Lower lobe of right lung (tissue), 2 donors: ENCODE measurements at places on chromosomes 13 and 19. TPM values are rescaled to one million over a fixed set of nuclear protein-coding genes. Genes with fewer than 3 reads are reported as not detected.
A peak's percentile ranks its signal among the peaks of the same experiment; 100 is the strongest.

The RBM26 gene
- 44.0 TPM for total RNA-seq

- H3K27me3 ChIP-seq: no peaks in the 10 kb centered on the region
- peaks cover 60% of the 10 kb centered on the region for H3K4me1 ChIP-seq
- H3K27ac ChIP-seq: no peak overlapping the region
- no peak overlapping the region for H3K4me3 ChIP-seq
These were observed 41.2 kb downstream of the USP12 start for GRCh38 chr13:27130223-27130978.

DNA sequence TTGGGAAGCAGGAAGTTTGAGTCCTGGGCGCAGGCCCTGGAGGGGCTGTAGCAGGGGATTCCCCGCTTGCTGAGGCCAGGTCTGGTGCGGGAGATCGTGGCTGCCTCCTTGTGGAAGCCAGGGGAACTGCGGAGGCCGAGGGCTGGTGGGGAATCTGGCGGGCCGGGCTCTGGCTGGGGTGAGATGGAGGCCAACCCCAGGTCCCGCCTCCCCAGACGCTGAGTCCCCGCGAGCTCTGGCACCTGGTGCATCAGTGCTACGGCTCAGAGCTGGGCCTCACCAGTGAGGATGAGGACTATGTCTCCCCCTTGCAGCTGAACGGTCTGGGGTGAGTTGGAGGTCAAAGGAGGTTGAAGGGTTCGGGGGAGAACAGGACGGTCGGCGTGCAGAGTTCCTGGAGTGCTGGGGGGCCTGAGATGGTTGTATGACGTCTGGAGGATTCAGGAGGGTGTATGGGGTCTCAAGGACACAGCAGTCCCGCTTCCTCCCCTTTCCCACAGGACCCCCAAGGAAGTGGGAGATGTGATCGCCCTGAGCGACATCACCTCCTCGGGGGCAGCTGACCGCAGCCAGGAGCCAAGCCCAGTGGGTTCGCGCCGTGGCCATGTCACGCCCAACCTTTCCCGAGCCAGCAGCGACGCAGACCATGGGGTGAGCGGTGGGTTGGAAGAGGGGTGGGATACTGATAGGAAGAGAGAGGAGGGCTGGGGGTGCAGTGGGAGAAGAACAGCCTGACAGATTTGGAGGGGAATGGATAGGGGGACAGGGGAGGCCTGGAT lies 13.1 kb downstream of the GRAMD1A start:
- peaks cover 79% of the 10 kb centered on the region for H3K36me3 ChIP-seq
- no peak overlapping the region for H3K4me3 ChIP-seq
- H3K27me3 ChIP-seq: no peaks in the 10 kb centered on the region
- peak; percentile 84 for DNase-seq

GRCh38 chr19:51417107-51417809 lies at the start of gene SIGLEC10:
SIGLEC10 (minus strand) TSS chr19:51417642; CDS start chr19:51417581, 61 bp downstream.
- peak within 1 kb of the TSS; percentile 27 for H3K4me3 ChIP-seq
- peaks cover 22% of the 10 kb centered on the region for H3K27me3 ChIP-seq
- no peaks in the 10 kb centered on the region for H3K36me3 ChIP-seq
- peak within 1 kb of the TSS; percentile 67 for H3K27ac ChIP-seq
- no peaks in the 10 kb centered on the region for H3K4me1 ChIP-seq

DNA sequence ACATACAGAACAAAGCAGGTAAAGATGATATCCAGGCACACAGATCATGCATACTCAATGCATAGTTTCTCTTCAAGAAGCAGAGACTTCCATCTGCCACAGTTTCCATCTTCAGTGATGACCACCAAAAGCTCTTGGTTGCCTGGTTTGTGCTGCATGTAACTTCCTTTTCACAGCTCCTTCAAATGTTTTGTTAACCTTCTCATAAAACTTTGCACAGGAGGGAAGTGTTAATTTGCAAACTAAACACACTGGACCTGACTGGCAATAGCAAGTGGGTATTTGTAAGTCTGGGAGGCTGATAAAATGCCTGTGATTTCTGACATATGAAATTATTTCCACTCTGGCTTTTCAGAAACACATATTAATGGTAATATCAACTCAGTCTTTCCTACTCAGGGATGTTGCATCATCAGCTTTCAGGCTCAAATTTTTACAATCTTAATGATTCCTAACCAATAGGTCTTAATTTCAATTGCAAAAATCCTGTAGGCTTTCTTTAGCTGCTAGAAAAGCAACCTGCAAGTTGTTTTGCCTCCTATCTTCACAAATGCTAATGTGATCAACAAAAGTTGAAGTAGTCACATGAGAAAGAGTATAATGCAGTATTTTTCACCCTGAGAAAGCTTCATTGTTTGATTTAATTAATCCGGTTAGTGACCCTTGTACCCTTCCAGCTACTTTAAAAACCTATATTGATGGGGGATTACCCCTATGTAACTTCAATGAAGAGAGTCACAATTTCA lies 575.6 kb downstream of the DIAPH3 start:
- no peaks in the 10 kb centered on the region for H3K27me3 ChIP-seq
- no peak overlapping the region for H3K4me3 ChIP-seq
- no peak overlapping the region for H3K27ac ChIP-seq
- no peaks in the 10 kb centered on the region for H3K36me3 ChIP-seq

- H3K4me1 ChIP-seq: peaks cover 51% of the 10 kb centered on the region
- peak overlapping the region; percentile 89 for H3K4me3 ChIP-seq
- H3K36me3 ChIP-seq: peaks cover 8% of the 10 kb centered on the region
- peak overlapping the region; percentile 85 for H3K27ac ChIP-seq
These were observed 1.1 kb downstream of the PPP1R12C start for GRCh38 chr19:55116232-55116858.

GRCh38 chr13:26485786-26486185 lies 71.7 kb upstream of the WASF3 start:
- H3K4me1 ChIP-seq: no peaks in the 10 kb centered on the region
- no peak overlapping the region for H3K4me3 ChIP-seq
- H3K36me3 ChIP-seq: no peaks in the 10 kb centered on the region
- no peaks in the 10 kb centered on the region for H3K27me3 ChIP-seq

- no peaks in the 10 kb centered on the region for H3K4me1 ChIP-seq
- H3K27me3 ChIP-seq: no peaks in the 10 kb centered on the region
- H3K36me3 ChIP-seq: peaks cover 45% of the 10 kb centered on the region
- H3K27ac ChIP-seq: no peak overlapping the region
- H3K4me3 ChIP-seq: no peak overlapping the region
These were observed 20.7 kb downstream of the NKPD1 start for GRCh38 chr19:45140144-45140503.

The ZNF432 gene
- total RNA-seq: 11.3 TPM

The HIPK4 gene
- 0.21 TPM for total RNA-seq

DNA sequence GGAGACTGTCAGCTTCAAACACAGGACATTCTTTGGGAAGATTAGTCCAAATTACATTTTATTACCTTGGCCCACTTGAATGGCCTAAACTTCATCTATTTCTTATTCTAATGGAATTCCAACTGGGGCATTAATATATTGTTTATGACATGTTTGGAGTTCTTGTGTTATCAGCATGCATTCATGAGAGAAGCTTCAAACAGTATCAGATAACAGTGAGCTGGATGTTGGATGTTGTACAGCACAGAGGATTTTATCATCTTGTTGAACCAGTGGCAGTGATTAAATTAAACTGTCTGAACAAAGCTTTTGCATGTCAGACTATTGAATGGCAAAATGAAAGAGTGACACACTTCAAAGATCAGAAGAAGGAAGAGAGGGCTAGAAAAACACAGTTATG lies 50.0 kb downstream of the MZT1 start:
- no peaks in the 10 kb centered on the region for H3K36me3 ChIP-seq
- no peaks in the 10 kb centered on the region for H3K4me1 ChIP-seq
- no peak overlapping the region for H3K27ac ChIP-seq
- no peak for DNase-seq
- no peak overlapping the region for H3K4me3 ChIP-seq
